ENCODE measurements at places on chromosomes 7 and 10.

DNA sequence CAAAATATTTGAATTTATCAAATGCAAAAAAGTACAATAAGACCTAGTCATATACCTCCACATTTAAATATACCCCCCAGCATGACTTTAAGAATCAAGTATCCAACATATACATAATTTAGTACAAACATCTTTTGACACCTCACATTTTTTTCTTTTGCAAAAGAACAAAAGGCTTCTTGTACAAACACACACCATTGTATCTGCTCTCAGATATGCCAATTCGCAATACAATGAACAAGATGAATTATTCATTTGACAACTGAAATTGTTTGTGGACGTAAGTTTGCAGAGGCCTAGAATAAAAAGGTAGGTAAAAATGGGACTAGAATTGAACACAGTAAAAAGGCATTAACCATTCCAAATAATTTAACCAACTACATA lies 154.4 kb downstream of the CACNA2D1 start:
- DNase-seq, result no peak

DNA sequence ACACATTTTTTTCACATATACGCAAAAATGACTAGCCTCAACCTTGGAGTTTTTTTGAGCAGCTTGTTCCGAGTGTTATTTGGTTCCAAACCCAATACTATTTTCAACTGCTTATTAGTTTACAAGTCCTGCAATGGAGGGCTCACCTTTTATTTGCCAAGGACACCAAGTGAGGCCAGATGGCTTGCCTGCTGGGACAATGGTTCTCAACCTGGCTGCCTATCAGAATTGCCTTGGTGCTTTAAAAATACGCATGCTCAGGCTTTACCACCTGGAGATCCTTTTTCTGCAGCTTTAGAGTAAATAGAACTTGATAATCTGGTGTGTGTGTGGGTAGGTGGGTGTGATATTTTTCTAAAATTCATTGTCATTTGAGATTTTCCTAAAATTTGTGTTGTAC lies 276.8 kb downstream of the MTERF1 start:
- DNase-seq, result no peak

DNA sequence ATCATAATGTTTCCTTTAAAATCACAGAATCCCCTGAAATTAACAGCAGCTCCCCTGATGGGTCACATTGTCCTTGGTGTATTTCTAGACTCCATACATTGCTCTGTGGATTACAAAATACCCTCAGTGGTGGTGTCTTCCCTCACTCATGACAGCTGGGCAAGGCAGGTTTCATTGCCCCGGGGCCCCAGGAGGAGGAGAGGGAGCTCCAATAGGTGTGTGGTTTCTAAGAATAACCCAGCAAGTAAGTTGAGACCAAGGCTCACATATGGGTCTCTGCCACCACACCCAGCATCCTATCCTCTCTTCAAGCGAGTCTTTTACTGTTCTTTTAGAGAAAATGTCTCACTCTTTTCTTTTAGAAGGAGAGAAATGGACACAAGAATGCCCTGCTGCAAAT lies 63.6 kb downstream of the PKD1L1 start:
- no peak for DNase-seq

DNA sequence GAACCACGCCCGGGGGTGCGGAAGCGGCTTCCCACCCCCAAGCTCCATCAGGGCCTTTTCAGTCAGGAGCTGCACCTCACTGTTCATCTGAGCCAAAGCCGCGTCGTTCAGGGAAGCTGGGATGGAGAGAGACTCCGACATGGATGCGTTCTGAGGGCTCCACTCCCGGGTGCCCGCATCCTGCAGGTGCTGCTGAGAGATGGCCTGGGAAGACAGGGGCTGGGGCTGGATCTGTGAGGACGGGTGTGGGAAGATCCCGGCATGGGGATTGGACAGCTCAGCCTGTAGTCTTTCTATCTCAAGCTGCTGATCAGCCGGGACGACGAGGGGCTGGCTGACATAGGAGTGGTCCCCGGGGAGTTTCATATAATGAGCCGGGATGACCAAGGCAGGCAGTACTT lies 45.0 kb upstream of the NMT2 start:
- DNase-seq, result no peak

DNA sequence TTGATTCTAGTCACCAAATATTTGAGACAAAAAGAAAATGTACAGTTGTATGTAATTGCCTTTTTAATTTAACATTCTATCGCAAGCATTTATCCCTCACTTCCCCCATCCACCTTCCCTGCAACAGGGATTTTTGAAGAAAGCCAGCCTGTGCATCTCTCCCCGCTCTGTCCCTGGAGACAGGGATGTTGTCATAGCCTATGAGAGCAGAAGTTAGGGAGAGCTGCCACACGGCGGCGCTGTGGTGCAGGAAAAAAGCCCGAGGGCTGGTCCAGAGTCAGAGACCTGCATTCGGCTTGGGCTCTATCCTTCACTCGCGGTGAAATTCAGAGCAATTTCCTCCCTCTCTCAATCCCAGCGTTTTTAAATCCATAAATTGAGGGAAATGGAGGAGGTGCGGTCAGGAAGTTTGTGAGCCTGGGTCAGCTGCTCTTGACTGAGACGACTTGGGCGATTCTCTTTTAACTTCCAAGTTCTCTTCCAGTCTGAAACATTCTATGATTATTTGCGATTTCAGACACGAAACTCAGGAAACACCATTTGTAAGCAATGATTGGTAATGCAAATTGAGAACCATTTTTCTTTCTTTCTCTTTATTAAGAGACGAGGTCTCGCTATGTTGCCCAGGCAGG lies 17.5 kb downstream of the HKDC1 start:
- DNase-seq, result peak; percentile 78

DNA sequence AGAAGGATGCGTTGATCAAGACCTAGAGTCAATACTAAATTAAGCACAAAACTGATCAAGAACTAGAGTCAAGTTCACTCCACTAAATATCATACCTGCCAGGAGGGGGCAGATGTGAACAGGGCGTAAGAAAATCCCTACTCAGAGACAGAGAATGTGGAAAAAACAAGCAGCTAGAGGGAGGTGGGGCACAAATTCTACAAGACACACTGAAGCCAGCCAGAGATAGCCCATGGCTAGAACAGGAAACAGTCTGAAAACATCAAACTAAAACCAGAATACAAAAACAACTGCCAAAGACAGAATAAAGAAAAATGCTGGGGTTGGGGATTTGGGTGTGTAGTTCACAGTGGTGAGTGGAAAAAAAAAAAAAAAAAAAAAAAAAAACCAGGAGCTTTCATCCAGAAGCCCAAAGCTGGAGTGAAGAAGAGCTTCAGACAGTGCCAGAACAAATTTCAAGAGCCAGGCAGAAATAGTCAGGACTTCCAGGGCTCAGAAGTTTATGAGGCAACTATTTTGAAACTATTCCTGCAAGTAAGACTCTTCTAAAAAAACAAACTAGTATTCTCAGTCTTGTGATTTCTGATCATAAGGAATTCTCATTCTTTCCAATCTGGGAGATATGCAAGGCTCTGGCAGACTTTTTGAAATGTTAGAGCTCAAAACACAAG lies 118.3 kb downstream of the CCDC71L start:
- peak; percentile 15 for DNase-seq

DNA sequence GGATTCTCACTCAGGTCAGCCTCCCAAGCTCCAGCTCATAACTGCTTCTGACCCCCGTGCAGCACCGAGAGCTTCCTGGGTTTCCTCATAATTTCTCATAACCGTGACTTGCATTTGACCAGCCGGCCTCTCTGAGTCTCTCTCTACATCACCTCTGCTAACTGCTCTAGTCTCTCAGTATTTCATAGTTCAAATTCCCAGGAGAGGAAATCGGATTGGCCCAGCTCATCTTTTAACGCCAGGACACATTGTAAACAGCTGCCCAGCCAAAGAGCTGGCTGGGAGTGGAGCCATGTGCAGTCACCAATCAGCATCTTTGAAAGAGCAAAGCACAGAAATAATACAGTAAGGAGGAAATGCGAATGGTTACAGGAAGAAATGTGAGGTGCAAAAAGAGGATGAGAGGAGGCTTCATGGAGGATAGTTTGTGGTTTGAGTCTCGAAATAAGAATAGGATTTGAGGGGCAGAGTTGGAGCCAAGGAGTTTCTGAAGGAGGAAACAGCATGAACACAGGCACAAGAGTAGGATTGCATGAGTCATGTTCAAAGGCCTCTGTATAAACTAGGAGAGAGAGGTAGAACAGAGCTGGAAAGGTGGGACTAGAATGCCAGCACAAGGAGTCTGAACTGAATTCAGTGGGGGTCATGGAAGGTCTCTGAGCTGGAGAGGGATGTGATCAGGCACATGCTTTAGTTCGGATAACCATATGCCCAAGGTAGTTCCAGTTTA lies 15.2 kb upstream of the LBX1 start:
- DNase-seq, result no peak

DNA sequence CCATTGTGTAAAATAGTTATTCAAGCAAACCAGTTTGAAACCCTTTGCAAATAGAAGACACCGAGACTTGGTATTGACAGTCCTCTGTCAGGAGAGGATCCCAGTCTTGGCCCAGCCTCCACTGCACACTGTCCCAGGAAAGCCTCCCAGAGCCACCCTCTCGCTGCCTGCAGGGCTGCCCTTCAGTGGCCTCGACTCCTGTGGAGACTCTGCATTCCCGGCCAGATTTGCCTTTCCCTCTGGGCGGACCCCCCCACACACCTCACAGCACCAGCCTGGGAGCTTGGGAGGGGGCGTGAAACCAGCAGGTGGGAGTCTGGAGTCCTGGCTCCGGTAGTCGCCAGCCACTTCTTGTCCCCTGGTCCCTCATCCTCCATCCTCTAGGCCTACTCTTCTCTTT lies 48.7 kb downstream of the GRK5 start:
- DNase-seq, result no peak
